H7 (cell line): ENCODE measurements at places on chromosomes 2 and 18. TPM values are rescaled to one million over a fixed set of nuclear protein-coding genes. Genes with fewer than 3 reads are reported as not detected.

GRCh38 chr2:165494573-165494972 lies 25.1 kb downstream of the CSRNP3 start:
- no peak for DNase-seq

GRCh38 chr2:134099273-134099672 lies 154.6 kb upstream of the MGAT5 start:
- no peak for DNase-seq

DNA sequence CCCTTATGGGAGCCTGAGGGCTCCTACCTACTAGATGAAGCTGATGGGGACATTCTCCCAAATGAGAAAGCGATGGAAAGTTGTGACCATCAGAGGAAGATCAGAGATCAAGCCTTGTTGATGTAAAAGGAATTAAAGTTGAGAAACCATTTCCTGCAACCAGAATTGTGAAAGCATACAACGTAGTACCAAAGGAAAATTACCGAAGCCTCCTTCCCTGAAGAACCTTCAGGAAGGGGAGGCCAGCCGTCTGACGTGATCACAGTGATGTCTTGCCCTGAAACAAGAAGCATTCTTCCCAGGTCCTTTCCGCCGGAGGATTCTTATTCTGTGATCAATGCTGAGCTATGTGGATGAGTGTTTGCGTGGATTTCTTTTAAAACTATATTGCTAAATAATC lies 211.6 kb upstream of the TNP1 start:
- DNase-seq = no peak

DNA sequence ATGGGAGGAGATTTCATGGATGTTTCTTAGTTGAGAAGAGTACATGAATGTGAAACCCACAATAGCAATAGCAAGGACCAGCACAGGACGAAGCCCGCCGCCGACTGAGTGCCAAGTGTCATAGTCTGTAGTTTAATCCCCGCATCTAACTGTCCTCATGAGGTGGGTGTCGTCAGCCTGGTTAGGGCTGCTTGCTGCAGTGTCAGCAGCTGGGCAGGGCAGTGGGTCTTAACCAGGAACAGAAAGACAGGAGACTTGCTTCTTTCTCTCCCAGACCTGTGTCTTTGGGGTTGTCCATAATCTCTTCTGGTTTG lies 146.6 kb downstream of the VAPA start:
- no peak for DNase-seq

- no peak for DNase-seq
Measured at GRCh38 chr2:60529785-60530627, 23.4 kb downstream of the BCL11A start.

DNA sequence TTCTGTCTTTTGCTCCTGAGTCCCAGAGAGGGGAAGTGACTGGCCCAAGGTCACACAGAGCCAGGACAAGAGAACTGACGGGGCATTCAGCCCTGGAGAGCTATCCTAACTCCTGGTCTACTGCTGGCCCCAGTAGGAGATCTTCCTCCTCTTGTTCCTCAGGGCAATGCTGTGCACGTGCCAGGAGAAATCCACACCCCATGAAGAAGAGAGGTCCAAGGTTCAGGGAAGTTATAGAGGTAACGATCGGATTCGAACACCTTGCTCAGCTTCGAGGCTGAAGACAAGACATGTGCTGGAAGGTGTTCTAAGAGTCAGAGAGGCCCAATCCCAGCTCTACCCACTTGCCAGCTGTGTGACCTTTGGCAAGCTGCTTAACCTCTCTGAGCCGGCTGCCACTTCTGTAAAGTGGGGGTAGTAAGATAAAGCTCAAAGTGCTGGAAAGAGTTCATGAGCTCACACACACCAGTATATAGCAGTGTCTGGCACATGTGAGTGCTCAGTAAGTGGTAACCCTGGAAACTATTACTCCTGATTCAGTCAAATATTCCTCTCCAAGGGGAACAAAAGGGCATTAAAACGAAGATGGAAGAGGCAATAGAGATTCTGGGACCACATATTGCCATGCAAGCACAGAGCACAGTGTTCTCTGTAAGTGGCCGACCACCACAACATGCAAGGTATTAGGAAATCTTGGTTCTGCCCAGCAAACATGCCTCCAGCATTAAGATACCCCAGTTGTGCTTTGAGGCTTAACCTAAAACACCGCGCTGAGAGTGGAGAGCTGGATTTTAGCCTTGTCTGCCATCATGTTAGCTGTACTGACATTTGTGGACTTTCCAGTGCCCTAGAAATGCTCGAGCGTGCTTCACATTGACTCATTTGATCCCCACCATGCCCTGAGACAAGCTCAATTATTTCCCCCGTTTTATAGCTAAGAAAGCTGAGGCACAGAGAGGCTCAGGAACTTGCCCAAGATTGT lies 25.6 kb downstream of the SERTAD2 start:
- no peak for DNase-seq

GRCh38 chr2:173511357-173511756 lies 156.7 kb downstream of the CDCA7 start:
- DNase-seq = no peak

Gene IFIH1
- total RNA-seq = 0.55 TPM in 1 of 2 replicates, not detected in the other

- DNase-seq = peak; percentile 16
Measured at GRCh38 chr2:180910831-180911665, 69.4 kb upstream of the UBE2E3 start.

Gene TACR1
- 0.03 TPM in 1 of 2 replicates, not detected in the other for total RNA-seq

- no peak for DNase-seq
Measured at GRCh38 chr2:186641132-186641806, 51.4 kb downstream of the ITGAV start.

DNA sequence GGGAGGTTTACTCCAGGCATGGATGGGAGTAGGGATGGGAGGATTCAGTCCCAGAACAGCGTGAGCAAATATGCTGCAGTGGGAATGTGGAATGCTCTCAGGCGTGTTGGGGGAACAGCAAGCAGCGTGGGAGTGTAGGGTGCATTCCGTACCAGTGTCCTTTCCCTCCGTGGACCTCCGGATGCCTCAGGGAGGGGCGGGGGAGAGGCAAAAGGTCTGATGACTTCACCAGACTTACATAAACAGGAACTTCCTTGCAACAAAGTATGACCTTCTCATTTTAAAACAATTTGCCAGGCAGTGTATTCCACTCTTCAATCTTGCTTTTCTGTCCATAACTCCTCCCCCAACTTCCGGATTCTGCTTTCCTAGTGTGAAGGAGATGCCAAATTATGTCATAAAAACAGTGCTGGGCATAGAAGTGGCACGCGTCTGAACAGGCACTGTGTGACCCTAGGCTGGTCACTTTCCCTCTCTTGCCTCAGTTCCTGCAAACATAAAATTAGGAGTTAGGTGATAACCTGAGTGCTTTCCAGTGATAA lies 36.9 kb downstream of the RPL37A start:
- DNase-seq = no peak

DNA sequence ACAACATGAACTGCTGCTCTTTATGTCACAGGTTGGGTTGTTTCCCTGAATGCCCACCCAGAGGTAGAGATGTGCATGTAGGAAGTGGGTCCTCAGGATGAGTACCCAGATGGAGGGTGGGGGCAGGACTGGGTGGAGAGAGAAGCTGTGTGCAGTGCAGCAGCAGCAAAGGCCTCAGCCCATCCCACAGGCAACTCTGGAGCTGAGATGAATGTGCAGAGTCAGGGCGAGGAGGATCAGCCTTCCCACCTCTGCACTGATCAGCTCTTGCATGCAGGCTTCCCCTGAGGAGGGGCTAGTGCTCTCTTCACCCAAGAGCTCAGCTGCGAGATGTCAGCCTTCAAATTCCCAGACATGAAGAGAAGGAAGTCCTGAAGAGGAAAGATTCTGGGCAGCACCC lies 326.2 kb upstream of the RAB6C start:
- no peak for DNase-seq
